Kidney (tissue), 22 donors: ENCODE measurements at places on chromosomes 3 and 15. TPM values are rescaled to one million over a fixed set of nuclear protein-coding genes. Genes with fewer than 3 reads are reported as not detected.

GPR149 gene
- total RNA-seq: not detected

NEIL1 gene
- total RNA-seq: 42.9 TPM

DNA sequence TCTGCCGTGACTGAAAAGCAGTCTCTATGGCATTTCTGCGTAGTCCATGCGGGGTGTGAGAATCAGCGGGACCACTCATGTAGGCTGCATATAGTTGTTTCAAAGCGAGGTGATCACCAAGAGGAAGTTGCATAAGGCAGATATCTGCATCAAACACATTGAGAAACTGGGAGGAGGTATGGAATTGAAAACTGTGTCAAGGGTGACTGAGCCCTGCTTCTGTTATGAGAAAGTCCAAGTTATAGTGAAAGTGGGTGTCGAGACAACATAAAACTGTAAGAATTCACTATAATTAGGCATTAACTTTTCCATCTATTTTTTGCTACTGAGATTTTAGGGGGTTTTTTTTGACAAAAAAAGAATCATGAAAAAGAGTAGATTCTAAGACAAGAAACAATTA is 109.3 kb downstream of the ZIC1 start:
- no peak overlapping the region for H3K4me3 ChIP-seq
- no peaks in the 10 kb centered on the region for H3K36me3 ChIP-seq
- no peaks in the 10 kb centered on the region for H3K27me3 ChIP-seq
- DNase-seq: no peak
- no peaks in the 10 kb centered on the region for H3K4me1 ChIP-seq

GRCh38 chr3:172198428-172198827 is 159.1 kb downstream of the FNDC3B start:
- no peak overlapping the region for H3K27ac ChIP-seq
- DNase-seq: no peak
- H3K4me1 ChIP-seq: peaks cover 12% of the 10 kb centered on the region
- H3K4me3 ChIP-seq: no peak overlapping the region

ENTPD3 gene
- total RNA-seq: 1.1 TPM

DNA sequence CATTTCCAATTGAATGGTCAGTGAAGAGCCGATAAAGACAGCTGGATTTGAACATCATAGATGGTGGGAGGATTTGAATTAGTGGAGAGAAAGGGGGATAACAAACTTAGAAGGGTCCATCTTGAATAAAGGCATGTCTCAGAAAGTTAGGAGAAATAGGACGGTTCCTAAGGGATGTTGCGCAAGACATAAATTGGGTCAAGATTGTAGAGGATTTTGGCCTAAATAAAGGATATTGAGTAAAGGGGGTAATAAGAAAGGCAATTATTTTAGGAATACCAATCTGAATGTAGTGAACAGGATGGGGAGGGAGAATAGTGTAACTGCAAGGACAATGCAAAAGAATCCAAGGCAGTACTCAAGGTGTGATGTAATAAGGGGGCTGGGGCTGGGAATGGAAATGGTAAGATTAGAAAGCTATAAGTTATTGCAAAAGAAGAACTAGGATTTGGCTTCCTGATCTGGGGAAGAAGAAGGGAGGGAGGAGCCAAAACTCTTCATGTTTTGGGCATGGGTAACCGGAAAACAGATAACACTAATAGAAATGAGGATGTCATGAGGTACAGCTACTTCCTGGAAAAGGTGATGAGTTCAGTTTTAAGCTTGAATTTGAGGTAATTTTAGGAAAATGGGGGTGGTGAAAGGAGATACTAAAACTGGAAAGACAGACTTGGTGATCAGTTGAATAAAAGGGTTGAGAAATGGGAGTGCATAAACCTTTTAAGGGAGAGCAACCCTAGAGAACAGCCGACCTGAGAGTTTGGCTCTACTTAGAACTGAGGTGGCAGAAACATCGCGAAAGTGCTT is 17.3 kb upstream of the TRPC1 start:
- DNase-seq: no peak
- no peaks in the 10 kb centered on the region for H3K27me3 ChIP-seq
- no peaks in the 10 kb centered on the region for H3K4me1 ChIP-seq
- no peak overlapping the region for H3K4me3 ChIP-seq

BCHE gene
- 1.4 TPM for total RNA-seq

HDDC3 gene
- total RNA-seq: 15.5 TPM

DNA sequence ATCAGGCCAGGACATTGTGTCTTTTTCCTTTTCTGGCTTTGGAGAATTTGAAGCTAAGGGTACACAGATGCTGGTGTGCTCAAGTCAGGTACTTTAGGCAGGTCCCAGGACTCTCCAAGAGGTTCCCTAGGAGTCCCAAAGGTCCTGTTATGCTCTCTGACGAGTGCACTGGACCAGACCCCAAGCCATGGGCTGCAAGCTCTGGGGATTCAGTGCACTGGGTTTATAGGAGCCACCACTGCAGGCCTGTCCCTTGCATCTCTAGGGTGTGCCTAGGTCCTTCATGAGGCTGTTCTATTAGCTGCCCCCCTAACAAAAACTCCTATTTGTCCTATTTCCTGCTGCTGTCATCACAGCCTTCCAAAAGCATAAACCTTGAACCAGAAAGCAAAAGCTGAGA is 31.9 kb upstream of the BFSP2 start:
- H3K36me3 ChIP-seq: no peaks in the 10 kb centered on the region
- no peak overlapping the region for H3K4me3 ChIP-seq
- H3K4me1 ChIP-seq: no peaks in the 10 kb centered on the region
- no peaks in the 10 kb centered on the region for H3K27me3 ChIP-seq
- DNase-seq: no peak

COL7A1 gene
- total RNA-seq: 13.1 TPM

C3orf49 gene
- total RNA-seq: not detected

DNA sequence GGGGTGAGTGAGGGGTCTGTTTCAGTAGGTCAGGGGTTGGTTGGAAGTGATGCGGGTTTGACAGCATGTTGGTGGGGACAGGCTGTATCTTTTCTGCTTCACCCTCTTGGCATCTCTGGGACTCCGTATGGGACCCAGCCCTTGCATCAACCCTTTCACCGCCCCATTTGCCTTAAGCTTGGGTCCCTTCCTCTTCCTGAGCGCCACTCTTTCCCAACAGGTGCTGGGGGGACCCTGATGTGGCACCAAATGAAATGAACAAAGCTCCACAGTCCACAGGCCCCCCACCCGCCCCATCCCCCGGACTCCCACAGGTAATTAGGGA is 1.1 kb downstream of the EIF4G1 start:
- peaks cover 34% of the 10 kb centered on the region for H3K4me1 ChIP-seq
- no peak for DNase-seq
- peak overlapping the region; percentile 90 for H3K27ac ChIP-seq
- no peaks in the 10 kb centered on the region for H3K27me3 ChIP-seq

- peak; percentile 86 for DNase-seq
- peak overlapping the region; percentile 23 for H3K4me3 ChIP-seq
- no peak overlapping the region for H3K27ac ChIP-seq
- no peaks in the 10 kb centered on the region for H3K36me3 ChIP-seq
Measured at GRCh38 chr15:36888011-36888992, 212.0 kb downstream of the MEIS2 start.

MORC1 gene
- 0.06 TPM for total RNA-seq

GRCh38 chr3:90054311-90054710 is 946.9 kb downstream of the EPHA3 start:
- no peak for DNase-seq
- H3K4me3 ChIP-seq: no peak overlapping the region
- H3K27me3 ChIP-seq: no peaks in the 10 kb centered on the region
- no peaks in the 10 kb centered on the region for H3K36me3 ChIP-seq
- no peak overlapping the region for H3K27ac ChIP-seq

DNA sequence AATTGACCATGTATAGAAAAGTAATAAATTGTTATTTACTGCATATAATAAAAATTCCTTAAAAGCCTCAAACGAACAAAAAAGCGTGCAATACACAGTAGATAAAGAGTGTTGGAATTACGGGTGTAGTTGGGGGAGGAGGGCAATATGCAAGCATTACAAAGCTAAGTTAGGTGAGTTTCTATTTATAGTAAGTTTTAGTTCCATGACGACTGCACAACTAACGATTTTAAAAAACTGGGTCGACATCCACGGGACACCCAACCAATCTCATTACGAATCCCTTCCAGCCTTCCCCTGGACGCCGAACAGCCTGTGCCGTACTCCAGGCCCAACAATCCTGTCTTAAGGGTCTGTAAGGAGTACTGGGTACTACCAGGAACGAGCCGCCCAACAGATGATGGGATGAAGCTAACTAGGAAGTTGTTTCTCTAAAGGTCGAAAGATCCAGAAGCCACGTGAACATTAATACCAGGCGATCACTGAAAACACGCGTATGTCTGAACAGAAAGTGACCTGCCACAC is 677 bp downstream of the POLQ start:
- no peak for DNase-seq
- H3K27ac ChIP-seq: no peak overlapping the region
- H3K4me3 ChIP-seq: peak overlapping the region; percentile 95

GRCh38 chr3:46677411-46677726 is 16.1 kb downstream of the ALS2CL start:
- H3K4me3 ChIP-seq: no peak overlapping the region
- H3K27ac ChIP-seq: no peak overlapping the region
- H3K36me3 ChIP-seq: peaks cover 4% of the 10 kb centered on the region
- H3K27me3 ChIP-seq: no peaks in the 10 kb centered on the region

- no peak for DNase-seq
- no peak overlapping the region for H3K27ac ChIP-seq
- H3K4me1 ChIP-seq: no peaks in the 10 kb centered on the region
- H3K4me3 ChIP-seq: no peak overlapping the region
- no peaks in the 10 kb centered on the region for H3K36me3 ChIP-seq
- no peaks in the 10 kb centered on the region for H3K27me3 ChIP-seq
Measured at GRCh38 chr3:61956236-61956635, 394.9 kb downstream of the PTPRG start.

XCR1 gene
- total RNA-seq: 1.4 TPM

GRCh38 chr3:64496786-64497490 is 190.9 kb downstream of the ADAMTS9 start:
- no peaks in the 10 kb centered on the region for H3K27me3 ChIP-seq
- H3K27ac ChIP-seq: no peak overlapping the region
- H3K4me3 ChIP-seq: no peak overlapping the region
- no peaks in the 10 kb centered on the region for H3K36me3 ChIP-seq
- no peak for DNase-seq

- DNase-seq: no peak
- peaks cover 3% of the 10 kb centered on the region for H3K4me1 ChIP-seq
- no peak overlapping the region for H3K27ac ChIP-seq
- H3K36me3 ChIP-seq: no peaks in the 10 kb centered on the region
- H3K27me3 ChIP-seq: no peaks in the 10 kb centered on the region
- H3K4me3 ChIP-seq: no peak overlapping the region
Measured at GRCh38 chr3:66692766-66693150, 191.9 kb upstream of the LRIG1 start.

DNA sequence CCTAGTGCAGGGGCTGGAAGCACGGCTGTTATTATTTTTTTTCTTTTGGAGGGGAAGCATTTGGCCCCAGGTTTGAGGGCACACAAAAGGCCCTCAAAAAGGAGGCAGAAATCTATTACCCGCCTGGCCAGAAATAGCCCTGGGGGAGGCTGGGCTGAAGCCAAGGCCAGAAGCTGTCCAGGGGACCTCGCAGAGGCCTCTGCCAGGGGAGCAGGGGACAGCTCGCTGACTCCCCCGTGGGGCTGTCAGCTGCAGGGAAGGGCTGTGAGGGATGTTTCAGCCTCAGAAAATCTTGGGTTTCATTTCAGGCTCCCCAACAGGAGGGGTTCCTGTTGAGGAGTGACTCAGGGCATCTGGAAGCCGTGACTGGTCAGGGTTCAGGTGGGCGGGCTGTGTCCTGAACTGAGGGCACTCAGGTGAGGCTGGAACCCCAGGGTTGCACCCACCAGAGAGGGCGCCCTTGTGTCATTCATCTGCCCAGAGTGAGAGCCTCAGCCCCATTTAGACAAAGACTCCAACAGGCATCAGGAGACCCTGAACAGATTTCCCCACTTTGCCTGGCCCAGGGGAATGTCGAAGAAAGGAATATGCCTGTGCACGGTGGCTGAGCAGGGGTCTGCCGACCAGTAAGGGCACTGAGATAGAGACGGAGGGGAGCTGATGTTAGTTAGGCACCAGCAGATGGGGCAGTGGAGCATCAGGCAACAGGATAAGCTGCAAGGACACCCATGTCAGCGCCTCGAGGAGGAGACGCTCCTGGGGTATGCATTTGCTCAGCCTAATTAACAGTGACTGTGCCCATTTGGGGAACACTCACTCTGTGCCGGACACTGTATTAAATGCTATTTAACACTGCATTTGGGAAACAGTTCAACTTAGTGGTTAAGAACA is 43.5 kb upstream of the SLC6A11 start:
- no peaks in the 10 kb centered on the region for H3K4me1 ChIP-seq
- H3K27ac ChIP-seq: no peak overlapping the region
- H3K27me3 ChIP-seq: no peaks in the 10 kb centered on the region

GNAT1 gene
- not detected for total RNA-seq

MYZAP gene
- total RNA-seq: 3.3 TPM

ADGRG7 gene
- total RNA-seq: not detected

UNC13C gene
- 0.19 TPM for total RNA-seq

DNA sequence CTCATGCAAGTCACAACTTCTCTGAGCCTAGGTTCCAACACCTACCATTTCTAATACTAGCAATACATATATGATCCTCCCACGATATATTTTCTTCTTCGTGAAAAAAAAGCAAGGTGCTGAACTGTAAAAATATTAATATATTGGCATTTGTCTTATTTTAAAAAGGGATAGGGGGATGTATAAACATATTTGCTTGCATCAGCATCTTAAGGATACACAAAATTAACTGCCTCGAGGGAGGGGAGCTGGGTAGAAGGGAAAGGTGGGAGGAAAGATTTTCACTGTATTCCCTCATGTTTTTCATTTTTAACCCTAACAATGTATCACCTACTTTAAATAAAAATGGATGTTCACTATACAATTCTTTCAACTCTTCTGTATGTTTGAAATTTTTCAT is 1.3 kb downstream of the HACD2 start:
- no peaks in the 10 kb centered on the region for H3K27me3 ChIP-seq
- no peaks in the 10 kb centered on the region for H3K36me3 ChIP-seq
- no peak overlapping the region for H3K4me3 ChIP-seq
- peaks cover 7% of the 10 kb centered on the region for H3K4me1 ChIP-seq

- no peak overlapping the region for H3K4me3 ChIP-seq
- no peaks in the 10 kb centered on the region for H3K27me3 ChIP-seq
Measured at GRCh38 chr3:101531473-101532086, 18.6 kb upstream of the SENP7 start.

- H3K27me3 ChIP-seq: no peaks in the 10 kb centered on the region
- no peak overlapping the region for H3K4me3 ChIP-seq
- no peaks in the 10 kb centered on the region for H3K36me3 ChIP-seq
Measured at GRCh38 chr3:72750405-72750965, 97.8 kb downstream of the SHQ1 start.

GRCh38 chr15:63452552-63453136 is 51.7 kb upstream of the USP3 start:
- no peak overlapping the region for H3K27ac ChIP-seq
- H3K27me3 ChIP-seq: no peaks in the 10 kb centered on the region
- DNase-seq: no peak
- no peak overlapping the region for H3K4me3 ChIP-seq
